Stimulated activated CD4-positive, alpha-beta T cell treated with anti-CD3 and anti-CD28 coated beads, Interleukin-2, amount 100 ng/mL, for 24 hours (primary cell): ENCODE measurements at places on chromosomes 3 and 15.

DNA sequence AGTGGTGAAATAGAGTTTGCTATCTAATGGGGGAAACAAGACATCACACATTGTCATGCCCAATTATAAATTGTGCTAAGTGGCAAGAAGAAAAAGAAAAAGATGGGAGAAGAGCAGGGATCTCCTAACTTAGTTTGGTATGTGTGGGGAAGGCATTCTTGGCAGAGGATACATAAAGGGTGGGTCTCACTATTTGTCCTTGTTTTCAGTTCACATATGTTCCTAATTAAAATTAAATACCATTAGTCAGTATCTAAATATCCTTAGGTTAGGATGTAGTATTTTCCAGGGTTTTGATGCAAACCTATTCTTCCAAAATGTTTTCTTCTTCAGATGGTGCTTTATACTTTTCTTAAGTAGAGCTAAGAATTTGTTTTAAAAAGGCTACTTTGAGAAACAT lies 173.7 kb downstream of the B3GALNT1 start:
- DNase-seq: no peak

DNA sequence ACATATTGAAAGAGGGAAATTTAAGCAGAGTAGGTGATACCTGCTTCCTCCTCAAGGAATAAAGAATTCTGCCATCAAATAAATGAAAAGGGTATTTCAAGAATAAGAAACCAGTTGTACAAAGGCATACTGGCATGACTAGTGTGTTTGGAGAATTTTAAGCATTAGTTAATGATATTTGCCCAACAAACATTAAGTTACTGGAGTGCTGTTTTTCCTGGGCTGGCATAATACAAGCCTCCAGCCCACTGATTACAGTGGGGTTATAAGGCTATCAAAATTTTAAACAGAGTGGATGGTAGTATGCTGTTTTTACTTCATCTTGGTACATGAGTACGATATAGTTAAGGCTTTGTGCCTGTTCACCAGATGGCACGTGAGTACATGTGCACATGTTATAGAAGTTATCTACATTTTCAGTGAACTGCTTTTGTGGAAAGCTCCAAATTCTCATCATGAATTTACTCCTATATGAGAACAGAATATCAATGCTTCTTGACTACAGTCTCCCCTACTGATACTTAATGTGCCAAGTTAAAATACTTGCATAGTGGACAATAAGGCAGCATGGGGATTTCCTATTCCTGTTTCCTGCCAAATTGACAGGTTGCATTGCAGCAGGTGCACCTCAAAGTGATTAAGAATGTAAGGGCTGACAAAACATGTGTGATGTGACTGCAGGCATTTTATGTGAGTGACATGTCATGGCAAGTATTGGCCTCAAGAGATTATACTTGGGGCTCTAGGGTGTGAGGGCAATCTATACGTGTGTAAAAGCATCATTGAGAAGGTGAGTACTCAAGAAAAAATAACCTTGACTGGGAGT lies 14.9 kb downstream of the NAALADL2 start:
- DNase-seq: no peak

- DNase-seq: no peak
Observed at GRCh38 chr15:88302373-88302772, 45.8 kb upstream of the NTRK3 start.

- DNase-seq: peak; percentile 63
Observed at GRCh38 chr3:106176734-106177133, 307.9 kb upstream of the CBLB start.
